Activated T-cell treated with anti-CD3 and anti-CD28 coated beads, Interleukin-2, amount 50 U/mL, for 1 hour (primary cell): ENCODE measurements at places on chromosomes 7 and 10.

DNA sequence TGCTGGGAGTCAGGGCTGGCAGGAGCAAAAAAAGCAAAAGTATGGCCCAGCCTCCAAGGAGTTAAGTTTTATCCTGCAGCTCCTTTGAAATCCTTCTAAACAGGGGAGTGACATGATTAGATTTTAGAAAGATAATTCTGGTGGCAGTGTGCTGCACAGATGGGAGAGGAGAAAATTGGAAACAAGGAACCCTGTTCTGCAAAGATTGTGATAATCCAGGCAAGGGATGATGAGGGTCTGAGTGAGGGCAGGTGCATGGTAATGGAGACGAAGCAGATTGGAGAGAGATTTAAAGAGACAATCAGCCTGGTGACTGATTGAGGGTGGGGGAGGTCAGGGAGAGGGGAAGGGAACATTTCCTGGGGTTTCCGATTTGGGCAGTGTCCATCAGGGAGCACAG, 444.7 kb upstream of the PODXL start:
- no peak for DNase-seq

DNA sequence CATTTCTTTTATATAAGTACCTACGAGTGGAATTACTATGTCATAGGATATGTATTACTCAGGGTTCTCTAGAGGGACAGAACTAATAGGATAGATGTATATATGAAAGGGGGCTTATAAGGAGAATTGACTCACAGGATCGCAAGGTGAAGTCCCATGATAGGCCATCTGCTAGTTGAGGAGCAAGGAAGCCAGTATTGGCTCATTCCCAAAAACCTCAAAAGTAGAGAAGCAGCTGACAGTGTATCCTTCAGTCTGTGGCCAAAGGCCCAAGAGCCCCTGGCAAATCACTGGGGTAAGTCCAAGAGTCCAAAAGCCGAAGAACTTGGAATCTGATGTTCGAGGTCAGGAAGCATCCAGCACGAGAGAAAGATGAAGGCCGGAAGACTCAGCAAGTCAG, 59.8 kb downstream of the GALNT17 start:
- no peak for DNase-seq

DNA sequence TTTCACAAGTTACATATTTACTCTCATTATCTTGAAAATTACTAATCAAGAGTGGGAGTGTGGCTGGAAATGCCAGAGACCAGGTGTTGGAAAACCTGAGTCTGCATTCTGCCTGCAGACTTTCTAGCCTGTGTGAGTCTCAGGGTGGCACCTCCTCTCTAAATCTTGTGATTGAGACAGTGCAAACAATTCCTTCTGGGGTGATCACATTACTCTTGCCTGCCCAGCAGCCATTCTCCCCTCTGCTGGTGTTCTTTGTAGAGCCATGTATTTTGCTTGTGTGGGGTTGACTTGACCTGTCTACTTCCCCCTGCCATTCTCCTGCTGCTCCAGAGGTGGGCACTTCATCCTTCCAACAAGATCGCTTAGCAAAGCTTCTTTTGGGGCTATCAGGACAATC, 101.1 kb downstream of the RAPGEF5 start:
- DNase-seq, result no peak

- DNase-seq, result no peak
Measured at GRCh38 chr10:133072196-133072595, 15.5 kb upstream of the ADGRA1 start.

- DNase-seq, result no peak
Measured at GRCh38 chr10:82692458-82692857, 817.5 kb downstream of the NRG3 start.

- DNase-seq, result no peak
Measured at GRCh38 chr10:13990946-13991345, 339.8 kb downstream of the FRMD4A start.

GRCh38 chr10:816958-817357, 114.5 kb downstream of the LARP4B start:
- no peak for DNase-seq

GRCh38 chr7:28036696-28037095, 143.9 kb downstream of the JAZF1 start:
- no peak for DNase-seq

GRCh38 chr7:9017286-9017685, 583.9 kb downstream of the NXPH1 start:
- DNase-seq, result no peak

GRCh38 chr10:33632432-33632831, 298.0 kb upstream of the NRP1 start:
- no peak for DNase-seq

DNA sequence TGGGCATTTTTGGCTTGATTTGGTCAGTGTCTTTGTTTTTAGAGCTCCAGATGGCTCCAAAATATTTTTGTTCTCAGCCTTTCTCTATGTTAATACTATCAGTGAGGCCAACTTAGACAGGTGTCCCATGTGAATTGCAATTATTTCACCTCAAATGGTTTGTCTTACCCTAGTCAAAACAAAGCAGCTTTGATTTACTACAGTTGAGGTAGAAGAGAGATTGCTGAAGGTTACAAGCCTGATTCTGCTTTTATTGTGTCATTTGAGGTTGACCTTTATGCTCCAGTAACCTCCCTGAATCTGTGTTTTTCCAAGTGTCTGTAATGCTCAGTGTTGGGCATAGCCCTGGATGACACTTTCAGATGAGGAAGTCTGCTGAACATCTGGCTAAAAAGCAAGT, 882.9 kb downstream of the NRG3 start:
- DNase-seq, result no peak

- no peak for DNase-seq
Measured at GRCh38 chr10:107126512-107127065, 37.9 kb downstream of the SORCS1 start.
